ENCODE measurements at places on chromosomes 1 and 21. TPM values are rescaled to one million over a fixed set of nuclear protein-coding genes. Genes with fewer than 3 reads are reported as not detected.

The OLFML3 gene
- total RNA-seq = 0.70 TPM

The MFAP2 gene
- not detected for total RNA-seq

DNA sequence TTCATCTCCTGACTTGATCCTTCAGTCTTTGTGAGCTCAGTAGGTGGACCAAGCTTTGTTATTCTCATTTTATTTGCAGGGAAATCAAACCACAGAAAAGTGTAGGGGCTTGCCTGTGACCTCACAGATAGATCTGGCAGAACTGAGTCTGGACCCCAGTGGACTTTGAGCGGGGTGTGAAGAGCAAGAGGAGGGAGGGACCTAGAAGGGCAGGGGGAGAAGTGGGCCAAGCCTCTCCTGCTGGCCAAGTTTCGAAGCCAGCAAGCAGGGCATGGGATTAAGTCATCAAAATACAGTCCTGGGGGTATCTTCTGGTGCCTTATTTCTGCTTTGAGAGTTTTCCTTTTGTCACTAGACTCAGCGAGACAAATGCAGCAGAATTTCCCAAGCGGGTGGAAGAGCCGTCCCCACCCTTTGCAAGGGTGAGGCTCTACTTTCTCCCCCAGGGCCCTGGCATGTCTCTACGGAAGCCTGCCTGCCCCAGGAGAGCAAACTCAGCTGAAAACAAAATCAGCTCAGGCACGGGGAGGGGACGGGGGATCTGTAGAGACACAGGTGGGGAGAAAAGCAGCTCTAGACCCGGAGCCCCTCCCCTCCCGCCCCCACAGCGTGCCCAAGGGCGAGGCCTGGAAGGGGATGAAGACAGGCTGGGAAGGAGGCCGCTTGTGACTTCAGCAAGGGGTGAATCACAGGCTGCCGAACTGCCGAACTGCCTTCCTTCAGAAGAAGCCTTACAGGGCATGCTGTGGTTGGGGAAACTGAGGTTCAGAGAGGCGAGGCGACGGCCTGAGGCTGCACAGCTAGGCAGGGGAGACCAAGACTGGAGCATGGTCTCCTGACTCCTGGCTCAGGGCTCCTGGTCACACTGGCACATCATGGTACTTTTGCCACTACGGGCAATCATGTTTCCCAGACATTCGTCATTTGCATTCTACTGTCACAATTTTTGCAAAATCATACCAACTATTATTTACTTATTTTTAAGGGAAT is 19.2 kb downstream of the PKP1 start:
- no peak for DNase-seq

DNA sequence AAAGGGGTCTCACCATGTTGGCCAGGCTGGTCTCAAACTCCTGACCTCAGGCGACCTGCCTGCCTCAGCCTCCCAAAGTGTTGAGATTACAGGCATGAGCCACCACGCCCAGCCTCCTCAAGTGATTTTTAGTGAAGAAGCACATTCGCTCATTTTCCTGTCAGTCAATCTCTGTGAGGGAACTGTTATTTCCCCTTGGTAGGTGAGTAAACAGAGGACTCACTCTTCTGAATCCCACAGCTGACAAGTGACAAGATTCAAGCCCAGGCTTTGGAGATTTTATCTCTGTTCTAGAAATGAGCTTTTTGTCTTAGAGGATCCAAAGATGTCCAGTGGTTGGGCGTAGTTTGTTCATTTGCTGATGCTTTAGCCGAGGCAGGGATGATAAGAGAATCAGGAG is 43.9 kb upstream of the TACSTD2 start:
- no peak for DNase-seq

Measured in CD4-positive, alpha-beta memory T cell (primary cell).